ENCODE measurements at places on chromosomes 6 and 20.
A peak's percentile ranks its signal among the peaks of the same experiment; 100 is the strongest.

GRCh38 chr6:137849981-137850714, 16.9 kb upstream of the TNFAIP3 start:
- no peak for DNase-seq

GRCh38 chr6:74447013-74447412, 751.0 kb downstream of the CD109 start:
- DNase-seq = no peak

GRCh38 chr20:25313593-25313992, 65.7 kb downstream of the PYGB start:
- no peak for DNase-seq

- DNase-seq = no peak
Observed at GRCh38 chr20:46190478-46191167, 72.5 kb downstream of the CD40 start.

- DNase-seq = no peak
Observed at GRCh38 chr6:130252527-130253237, 29.9 kb upstream of the SAMD3 start.

DNA sequence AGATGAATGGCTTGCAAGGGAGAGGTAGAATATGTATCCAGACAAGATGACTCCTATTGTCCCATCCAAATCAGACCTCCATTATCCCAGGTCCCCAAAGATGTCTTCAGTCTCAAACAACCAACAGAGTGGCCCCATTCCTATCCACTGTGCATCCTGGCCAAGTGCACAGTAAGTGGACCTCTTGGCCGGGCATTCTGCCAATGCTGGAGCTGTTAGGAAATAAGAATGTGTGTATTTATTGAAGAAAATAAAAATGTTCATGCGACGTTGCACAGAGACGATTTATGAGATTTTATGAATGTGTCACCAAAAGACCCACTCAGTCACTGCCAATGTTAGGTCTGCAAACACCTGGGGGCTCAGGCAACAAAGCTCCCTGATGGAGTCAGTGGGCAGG, 196.0 kb downstream of the MAFB start:
- DNase-seq = no peak

DNA sequence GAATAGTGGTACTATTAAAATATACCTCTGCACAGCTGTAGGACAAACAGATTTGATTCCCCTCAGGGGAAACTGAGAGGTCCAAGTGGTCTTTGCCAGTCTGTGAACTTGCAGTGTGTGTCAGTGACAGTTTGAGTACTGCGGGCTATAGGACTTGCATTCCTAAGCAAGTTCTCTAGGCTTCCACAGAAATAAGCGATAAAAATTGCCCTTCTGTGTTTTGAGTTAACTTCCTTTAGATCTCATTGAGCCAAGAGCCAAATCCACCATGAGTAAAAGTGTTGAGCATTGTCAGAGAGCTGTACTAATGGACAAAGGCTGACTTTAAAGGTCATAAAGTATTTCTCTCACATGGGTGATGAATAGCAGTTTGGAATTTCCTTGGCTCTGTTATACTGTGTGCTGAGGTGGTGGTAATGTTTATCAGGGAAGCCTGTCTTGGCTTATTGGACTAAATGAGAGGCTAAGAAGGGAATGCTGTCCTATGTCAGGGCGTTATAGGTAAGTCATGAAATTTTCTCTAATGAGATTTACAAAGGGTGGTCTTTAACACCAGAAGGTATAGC, 122.6 kb upstream of the MAP3K7 start:
- no peak for DNase-seq

- peak; percentile 46 for DNase-seq
Observed at GRCh38 chr20:33232486-33233072, 3.2 kb upstream of the BPIFA1 start.

- peak; percentile 27 for DNase-seq
Observed at GRCh38 chr6:44028789-44029310, 98.4 kb downstream of the MRPL14 start.

DNA sequence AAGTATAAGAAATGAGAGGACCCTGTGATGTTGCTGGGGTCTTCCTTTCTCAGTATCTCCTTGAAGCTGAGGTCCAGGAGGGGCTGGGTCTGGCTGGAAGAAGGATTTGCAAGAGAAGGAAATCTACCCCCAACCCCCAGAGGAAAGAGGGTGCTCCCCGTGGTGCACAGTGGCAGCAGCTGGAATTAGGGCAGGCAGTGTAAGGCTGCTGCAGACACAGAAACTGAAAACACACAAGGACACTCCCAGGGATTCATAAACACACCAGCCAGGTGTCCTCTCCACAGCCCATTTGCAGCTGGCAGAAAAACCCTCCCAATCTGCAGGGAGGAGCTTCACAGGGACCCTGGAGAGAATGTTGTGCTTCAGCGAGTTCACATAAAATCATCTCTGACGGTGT, 297.2 kb downstream of the CDH26 start:
- no peak for DNase-seq

DNA sequence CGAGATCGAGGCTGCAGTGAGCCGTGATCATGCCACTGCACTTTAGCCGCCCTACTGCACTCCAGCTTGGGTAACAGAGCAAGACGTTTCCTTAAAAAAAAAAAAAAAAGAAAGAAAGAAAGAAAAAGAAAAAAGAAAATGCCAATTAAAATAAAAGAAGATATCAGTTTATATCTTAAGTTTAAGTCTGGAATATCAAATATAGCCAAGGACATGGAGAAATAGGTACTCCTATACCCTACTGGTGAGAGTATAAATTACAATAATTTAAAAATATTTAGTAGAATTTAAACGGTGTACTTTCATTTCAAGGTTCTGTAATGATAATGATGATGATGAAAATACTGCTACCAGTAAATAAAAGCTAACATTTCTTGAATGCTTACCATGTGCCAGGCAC, 3.8 kb upstream of the TRIM31 start:
- DNase-seq = no peak

GRCh38 chr6:118473266-118473665, 74.8 kb upstream of the PLN start:
- no peak for DNase-seq

- DNase-seq = no peak
Observed at GRCh38 chr6:127191716-127192115, 73.2 kb downstream of the RSPO3 start.

GRCh38 chr6:151060766-151061531, 178.8 kb upstream of the AKAP12 start:
- no peak for DNase-seq

DNA sequence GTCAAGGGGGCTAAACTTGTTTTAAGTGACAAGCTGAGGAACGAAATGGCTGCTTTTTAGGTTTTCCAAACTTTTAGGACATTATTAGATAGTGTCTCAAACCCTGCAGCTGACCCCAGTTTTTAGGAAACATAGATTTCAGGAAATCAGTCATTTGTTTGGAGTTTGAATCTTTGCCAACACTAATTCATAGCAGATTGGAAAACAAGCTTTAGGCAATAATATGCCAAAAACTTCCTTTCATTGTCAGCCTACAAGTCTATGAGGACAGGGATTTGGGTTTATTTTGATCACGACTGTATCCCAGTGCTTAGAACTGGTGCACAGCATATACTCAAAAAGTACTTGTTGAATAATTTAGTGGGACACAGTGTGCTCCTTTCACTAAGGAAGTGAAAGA, 123.2 kb downstream of the TINAG start:
- no peak for DNase-seq

- DNase-seq = no peak
Observed at GRCh38 chr6:111076024-111076695, 11.1 kb upstream of the SLC16A10 start.

- DNase-seq = no peak
Observed at GRCh38 chr20:64229507-64230061, 26.0 kb upstream of the PCMTD2 start.

- no peak for DNase-seq
Observed at GRCh38 chr6:147548921-147549475, 40.5 kb downstream of the SAMD5 start.

DNA sequence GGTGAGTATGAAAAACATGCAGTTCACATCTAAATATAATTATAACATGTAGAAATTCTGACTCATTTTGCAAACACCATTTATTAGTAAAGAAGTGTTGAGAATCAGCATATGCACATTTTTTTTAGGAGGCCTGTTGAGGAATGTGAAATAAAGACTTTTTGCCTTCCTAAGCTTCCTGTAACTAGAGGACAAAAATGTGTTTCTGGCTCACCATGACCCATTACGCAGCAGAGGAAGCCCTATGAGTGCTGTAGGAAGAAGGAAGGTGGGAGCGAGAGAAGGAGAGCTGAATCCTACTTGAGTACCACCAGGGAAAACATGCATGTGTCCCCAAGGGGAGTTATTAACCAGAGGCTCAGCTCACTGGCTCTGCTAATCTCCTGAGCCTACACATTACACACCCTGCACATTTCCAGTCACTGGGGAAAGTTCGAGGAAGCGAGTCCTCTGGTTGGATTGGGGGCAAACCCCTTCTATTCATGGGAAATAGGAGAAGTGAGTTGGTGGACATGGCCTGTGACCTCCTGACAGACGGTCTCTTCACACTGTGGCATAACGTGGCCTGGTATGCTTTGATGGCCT, 540.5 kb upstream of the JAG1 start:
- no peak for DNase-seq

DNA sequence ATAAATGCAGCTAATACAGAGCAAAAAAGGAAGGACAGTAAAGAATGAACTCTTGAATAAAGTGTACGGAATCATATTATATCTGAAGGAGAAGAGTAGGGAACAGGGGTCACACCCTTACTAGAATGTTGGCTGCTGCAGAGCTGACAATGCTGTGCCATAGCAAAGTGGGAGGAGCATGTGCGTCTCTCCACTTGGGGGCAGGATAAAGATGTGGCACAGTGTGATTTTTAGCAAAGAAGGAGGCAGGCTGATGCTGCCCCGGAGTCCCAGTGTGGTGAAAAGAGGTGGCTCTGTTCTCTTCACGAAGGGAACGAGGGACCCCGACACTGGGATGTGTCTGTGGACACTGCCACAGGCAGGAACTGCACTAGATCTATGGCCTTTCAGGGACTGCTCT, 67.5 kb downstream of the INSM1 start:
- DNase-seq = peak; percentile 38

DNA sequence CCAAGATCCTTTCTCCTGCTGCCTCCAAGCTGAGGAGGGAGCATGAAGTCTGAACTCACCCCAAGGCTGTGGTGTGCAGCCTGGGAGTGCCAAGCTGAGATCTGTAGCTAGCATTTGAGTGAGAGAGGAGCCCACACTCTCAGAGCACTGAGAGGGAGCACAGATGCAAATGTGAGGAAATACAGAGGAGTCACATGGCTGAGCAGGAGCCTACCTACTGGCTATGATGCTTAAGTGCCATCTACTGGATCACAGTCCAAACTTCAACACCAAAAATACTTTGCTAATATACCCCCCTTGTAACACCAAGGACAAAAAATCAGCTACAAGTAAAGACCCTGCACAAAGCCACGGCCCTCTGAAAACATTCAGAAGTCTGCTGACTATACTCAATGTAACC, 94.4 kb upstream of the IMPG1 start:
- no peak for DNase-seq

DNA sequence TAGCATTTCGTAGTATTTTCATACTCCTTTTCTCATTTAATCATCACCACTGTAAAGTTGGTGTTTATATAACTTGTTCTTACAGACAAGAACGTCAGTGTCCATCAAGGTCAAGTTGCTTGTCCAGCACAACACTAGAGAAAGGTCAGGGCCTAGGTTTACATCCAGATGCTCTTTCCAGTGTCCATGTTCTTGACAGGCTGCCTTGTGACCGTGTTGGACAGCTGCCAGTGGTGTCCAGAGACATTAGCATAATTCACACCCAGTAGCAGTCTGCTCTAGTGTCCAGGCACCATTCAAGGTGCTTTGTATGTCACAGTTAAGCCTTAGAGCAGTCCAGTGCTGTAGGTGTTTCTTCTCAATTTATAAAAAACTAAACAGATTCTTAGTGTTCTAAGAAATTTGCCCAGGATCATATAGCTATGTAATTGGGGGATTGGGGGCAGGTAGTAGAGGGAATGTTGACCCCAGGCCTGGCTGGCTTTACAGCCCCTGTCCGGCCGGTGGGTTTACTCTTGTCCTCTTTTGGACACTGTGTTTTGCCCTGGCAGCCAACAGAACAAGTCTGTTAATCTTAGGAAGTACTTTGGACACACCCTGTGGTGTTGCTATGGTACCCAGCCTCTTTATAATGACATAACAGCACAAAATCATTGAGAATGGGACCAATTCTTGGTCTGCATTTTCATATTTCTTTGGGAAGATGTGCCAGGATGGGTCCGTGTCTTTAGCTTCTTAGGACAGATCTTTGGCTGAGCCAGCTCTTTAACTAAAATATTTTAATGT, 8.0 kb downstream of the STK35 start:
- DNase-seq = no peak

- DNase-seq = peak; percentile 89
Observed at GRCh38 chr6:2021713-2022125, 223.7 kb downstream of the GMDS start.

DNA sequence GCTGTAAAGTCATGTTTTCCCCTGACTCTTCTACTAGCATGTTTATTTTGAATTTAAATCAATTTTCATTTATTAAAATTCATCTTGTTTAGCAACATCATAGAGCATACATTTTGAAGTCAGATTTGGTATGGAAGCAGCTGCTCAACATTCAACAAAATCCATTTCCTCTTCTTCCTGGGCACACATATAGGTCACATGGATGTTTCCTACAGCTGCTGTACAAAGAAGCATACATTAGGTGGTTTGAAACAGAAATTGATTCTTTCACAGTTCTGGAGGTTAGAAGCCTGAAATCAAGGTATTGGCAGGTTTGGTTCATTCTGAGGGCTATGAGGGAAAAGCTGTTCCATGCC, 495.2 kb downstream of the RFPL4B start:
- DNase-seq = no peak

- peak; percentile 98 for DNase-seq
Observed at GRCh38 chr6:87879132-87879861, 168.3 kb upstream of the SPACA1 start.

DNA sequence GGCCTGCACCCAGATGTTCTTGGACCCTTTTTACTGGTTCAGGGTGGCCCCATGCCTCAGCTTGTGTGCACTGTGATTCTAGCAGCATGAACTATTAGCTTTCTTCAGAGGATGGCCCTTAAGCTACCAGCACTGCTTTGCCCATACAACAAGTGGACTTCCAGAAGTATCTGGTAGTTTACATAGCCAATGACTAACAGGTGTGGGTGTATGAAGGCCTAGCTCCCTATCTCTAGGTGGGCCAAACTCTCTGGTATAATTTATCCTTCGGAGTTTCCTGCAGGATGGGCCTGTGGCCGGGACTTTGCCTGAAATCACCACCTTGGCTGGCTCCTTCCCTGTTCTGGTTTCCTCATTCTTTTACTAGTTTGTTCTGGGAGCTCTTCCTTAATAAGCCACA, 26.1 kb upstream of the JAG1 start:
- no peak for DNase-seq

- no peak for DNase-seq
Observed at GRCh38 chr20:32153771-32154170, 44.3 kb downstream of the TM9SF4 start.

Measured in NCI-H524 (cell line).